ENCODE measurements at places on chromosomes 6 and 20. TPM values are rescaled to one million over a fixed set of nuclear protein-coding genes. Genes with fewer than 3 reads are reported as not detected.

DNA sequence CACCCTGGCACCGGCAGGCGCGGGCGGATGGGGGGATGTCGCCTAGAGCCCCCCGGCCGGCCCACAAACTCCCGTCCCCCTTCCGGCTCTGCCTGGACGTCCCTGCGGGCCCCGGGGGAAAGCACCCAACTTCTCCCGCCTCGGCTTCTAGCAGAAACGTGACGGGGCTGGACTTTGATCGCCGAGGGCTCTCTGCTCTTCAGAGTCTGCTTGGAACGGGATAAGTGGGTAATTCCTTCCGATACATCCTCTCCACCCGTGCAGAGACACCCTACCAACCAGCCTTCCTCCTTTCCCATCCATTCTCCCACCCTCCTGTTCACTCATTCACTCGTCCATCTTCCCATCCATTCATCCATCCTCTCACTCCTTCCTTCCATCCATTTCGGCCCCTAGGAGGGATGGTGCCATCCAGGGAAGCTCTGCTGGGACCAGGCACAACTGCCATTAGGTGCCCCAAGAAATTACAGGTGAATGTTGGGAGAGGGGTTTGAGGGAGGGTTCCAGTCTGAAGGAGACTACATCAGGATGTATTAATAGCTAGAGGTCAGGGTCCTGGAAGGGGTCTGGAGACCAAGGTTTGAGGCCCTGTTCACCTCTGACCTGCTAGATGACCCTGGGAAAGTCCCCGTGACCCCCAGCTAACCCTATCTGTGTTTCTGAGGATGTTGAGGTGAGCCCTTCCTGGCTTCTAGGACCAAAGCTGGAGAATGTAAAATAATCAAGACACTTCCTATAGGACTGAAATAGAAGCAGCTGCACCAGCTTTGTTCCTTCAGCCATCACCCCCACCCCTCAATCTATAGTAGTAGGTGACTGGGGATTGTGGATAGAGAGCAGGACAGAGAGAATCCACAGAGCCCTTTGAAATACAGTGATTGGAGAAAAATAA, 538 bp downstream of the TTLL9 start:
- no peak for DNase-seq

DNA sequence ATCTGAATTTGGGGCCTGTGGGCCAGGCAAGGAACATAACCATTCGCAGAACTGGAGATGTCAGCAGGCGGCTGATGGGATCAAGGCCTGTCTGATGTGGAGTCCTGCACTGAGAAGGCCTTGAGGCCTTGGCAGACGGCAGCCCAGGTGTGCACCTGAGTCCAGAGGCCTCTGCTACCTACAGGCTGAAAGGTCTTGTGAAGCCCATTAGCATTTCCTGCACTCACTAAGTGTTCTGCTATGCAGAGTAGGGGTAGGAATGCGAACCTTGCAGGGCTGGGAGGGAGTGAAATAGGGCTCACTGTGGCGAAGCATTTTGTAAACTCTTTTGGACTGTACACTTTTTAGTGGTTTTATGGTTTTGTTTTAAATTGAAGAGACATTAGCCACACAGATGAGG, 48.3 kb upstream of the RNF24 start:
- no peak for DNase-seq

GRCh38 chr20:51487565-51488268, 54.8 kb downstream of the NFATC2 start:
- peak; percentile 94 for DNase-seq

DNA sequence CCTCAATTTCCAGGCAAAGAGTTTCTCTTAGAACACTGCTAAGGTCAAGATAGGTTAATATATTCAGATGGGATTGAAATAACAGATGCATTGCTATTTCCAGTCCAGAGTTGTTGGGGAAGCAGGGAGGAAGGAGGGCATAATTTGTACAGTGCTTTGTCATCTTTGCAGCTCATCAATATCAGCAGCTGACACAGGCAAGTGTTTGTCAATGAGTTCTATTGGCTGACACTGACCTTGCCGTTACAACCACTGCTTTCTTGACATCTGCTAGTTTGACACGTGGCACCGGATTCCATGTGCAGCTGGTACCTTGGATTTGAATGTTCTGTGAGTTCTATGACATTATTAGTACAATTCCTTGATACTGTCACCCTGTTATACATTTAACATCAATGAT, 28.0 kb upstream of the MLIP start:
- DNase-seq, result no peak

FNDC1 gene
- total RNA-seq, result 0.33 TPM

TRMT11 gene
- total RNA-seq, result 19.5 TPM
